Eye (tissue), 1 donor: ENCODE measurements at places on chromosomes 11 and 22.

DNA sequence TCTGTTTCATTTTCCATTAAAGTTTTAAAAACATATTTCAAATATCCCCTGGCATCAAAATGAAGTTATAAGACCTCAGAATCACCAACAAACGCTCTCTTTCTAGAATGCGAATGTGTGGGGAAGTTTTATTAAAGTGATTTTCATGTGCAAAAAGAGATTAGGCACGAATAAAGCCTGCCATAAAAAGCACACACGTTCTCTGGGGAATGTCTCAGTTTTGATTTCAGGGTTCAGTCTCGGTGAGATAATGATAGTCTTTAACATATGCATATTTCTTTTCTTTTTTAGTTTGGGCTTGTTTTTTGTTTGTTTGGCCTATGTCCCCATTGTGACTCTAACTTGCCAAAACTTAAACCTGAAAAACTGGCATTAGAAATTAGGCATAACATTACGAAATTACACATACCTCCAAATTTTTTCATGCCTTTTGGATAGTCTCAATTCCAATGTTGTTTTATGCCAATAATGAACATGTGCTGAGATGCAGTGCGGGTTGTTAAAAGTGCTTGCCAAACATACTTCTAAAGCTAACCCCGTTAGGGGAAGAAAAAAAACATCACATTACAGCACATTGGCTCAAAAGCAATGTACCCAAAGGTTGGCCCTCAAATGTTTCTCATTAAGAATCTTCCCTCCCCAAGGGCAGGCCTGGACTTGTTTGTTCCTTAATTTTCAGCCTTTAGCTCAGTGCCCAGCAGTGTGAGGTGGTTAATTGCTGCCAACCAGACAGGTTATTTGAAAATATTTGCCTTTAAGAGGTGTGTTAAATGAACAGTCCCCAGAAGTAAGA is 33.2 kb upstream of the FBLN1 start:
- DNase-seq: peak; percentile 52

DNA sequence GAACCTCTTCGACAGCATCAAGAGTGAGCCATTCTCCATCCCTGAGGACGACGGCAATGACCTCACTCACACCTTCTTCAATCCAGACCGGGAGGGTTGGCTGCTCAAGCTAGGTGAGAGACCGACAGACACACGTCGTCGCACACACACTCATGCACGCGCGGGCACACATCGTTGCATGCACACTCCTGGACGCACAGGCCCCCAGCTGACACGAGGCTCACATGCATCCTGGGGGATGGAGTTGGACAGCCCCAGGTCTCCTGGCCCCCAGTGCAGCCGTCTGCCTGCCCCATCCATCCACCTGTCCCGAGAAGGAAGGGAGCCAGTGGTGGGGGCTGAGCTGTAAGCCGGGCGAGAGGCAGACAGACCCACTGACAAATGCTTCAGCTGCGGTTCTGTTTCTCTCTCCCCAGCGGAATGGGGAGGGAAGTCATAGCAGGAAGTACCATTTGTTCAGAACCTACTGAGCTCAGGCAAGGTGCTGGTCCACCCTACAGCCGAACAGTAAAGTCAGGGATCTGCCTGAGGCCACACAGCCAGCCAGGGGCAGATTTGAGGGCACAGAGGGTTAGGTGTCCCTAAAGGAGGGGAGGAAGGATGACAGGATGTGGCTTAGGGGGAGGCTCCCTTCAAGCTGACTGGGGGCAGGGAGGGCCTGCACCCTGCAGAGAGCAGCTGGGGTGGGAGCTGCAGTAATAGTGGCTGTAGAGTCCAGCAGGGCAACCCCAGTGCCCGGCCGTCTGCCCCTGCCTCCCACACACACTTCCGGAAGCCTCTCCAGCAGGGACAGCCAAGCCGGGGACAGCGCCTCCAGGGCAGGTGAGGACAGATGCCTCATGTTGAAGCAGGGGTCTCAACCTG is 27.1 kb downstream of the CYTH4 start:
- no peak for DNase-seq

DNA sequence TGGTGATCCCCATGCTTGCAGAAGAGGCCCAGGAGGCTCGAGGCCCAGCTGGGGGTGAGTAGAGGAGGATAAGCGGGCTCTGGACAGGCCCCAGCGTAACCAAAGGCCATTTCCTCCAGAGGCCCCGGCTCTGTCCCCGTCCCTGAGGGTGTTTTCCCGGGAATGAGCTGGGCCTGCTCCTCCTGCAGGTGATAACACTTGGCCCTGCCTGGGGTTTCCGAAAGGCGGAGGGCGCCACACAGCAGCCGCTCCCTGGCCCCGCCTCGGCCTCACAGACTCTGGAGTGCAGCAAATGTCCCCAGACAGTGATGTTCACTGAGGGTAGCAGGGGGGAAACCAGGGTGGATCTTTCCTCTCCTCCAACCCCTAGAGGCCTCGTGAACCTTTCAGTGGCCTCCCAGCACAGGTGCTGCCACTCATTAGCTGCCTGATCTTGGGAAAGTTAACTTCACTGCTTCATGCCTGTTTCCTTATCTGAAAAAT is 10.5 kb upstream of the MGAT3 start:
- no peak for DNase-seq

DNA sequence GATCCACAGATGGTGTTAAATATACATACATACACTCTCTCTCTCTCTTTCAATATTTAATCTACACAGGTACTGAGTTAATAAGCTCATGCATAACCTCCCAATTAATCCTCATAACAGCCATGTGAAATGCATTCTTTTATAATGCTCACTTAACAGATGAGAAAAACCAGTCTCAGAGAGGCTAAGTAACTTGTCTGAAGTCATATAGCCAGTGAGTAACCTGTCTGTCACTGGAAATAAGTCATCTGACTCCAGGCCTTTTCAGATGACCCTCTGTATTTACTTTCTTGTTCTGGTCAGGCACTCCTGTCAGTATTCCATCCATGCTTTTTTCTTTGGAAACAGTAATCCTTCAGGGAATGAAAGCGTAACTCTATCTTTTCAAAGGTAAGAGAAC is 594.0 kb upstream of the TENM4 start:
- no peak for DNase-seq

- no peak for DNase-seq
Observed at GRCh38 chr22:47294576-47294975, 532.1 kb downstream of the TBC1D22A start.

- no peak for DNase-seq
Observed at GRCh38 chr11:35951680-35952079, 7.8 kb downstream of the LDLRAD3 start.

GRCh38 chr22:39276440-39277141 is 31.8 kb upstream of the PDGFB start:
- no peak for DNase-seq

- peak; percentile 30 for DNase-seq
Observed at GRCh38 chr11:66745356-66746235, 16.6 kb upstream of the SPTBN2 start.

DNA sequence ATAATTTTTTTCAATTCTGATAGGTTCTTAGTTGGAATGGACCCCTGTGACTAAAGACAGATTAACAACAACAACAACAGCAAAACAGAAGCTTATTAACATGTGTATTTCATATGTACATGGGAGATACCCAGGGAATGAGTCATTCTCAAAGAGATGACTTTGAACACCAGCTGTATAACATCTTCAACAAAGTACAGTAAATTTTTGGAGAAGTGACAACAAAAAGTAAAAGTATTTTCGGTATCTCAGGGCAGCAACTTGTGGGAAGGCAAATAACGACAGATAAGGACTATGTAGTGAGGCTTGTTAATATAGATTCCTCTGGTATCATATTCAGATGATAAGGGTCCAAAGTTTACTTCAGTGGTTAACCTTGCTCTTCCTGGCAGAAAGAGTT is 573.4 kb upstream of the RAG2 start:
- DNase-seq: no peak

GRCh38 chr11:20544603-20545237 is 54.7 kb upstream of the SLC6A5 start:
- DNase-seq: no peak

GRCh38 chr22:42791721-42792452 is 65.2 kb downstream of the ARFGAP3 start:
- DNase-seq: no peak

- no peak for DNase-seq
Observed at GRCh38 chr22:41474872-41475451, 6.0 kb downstream of the ACO2 start.

DNA sequence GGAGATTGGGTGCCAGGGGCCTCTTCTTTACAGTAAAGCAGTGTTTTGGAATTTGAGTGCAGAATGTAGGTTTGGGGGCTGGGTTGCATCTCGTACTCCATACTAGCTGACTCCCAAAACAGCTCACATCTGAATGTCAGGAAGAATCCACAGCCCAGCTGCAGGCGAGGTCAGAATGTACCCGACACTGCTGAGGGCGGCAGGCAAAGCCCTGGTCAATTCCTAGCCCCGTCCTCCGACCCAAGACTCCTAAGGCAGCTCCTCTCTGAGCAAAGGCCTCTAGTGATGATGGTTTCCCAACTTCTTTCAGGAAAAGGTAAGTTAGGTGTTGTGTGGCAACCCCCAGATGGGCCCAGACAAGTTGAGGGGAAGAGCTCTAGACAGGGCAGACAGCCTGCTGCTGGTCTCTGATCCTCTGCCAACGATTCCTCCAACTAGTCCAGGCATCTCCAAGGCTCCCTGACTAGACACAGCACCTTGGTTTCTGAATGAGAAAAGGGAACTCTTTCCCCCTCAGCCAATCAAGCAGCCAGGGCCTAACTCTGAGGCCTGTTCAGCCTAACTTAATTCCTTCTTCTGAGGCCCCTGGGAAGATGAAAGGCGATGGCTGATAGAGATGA is 8.6 kb downstream of the LARGE2 start:
- DNase-seq: no peak

GRCh38 chr22:36914390-36914752 is 943 bp downstream of the CSF2RB start:
- no peak for DNase-seq

DNA sequence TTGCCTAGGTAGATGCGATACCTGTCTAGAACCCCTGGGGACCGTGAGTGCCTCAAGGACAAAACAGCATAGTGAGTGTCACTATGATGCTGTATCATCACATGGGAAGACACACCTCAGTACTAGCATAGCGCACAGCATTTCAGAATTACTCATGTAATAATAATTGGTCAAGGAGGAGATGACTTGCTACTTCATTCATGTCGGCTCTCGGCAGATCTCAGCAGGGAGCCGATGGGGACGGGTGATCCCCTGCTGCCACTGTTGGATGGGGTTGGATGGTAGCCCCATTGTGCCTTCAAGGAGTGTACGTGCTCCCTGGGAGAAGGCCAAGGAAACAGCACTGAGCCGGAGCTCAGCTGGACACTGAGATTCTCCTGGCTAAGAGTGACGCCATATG is 186.9 kb downstream of the EFCAB6 start:
- no peak for DNase-seq

DNA sequence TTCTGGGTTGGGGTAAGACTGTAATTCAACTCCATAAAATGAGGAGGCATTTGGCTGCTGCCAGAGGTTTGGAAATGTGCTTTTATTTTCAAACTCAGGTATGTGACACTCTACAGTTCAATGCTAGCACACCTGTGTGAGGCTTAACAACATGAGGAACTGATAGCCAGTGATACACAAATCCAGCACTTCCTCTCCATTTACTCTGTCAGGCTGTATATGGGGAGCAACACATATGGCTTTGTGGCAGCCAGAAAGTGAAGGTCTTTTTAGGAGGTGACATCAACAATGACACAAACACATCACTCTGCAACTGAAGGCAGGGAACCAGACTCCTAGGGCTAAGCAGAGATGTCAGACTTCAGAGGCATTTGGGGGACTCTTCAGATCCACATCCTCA is 4.6 kb upstream of the LYVE1 start:
- no peak for DNase-seq

- DNase-seq: peak; percentile 54
Observed at GRCh38 chr11:128653801-128654231, 40.1 kb upstream of the FLI1 start.

DNA sequence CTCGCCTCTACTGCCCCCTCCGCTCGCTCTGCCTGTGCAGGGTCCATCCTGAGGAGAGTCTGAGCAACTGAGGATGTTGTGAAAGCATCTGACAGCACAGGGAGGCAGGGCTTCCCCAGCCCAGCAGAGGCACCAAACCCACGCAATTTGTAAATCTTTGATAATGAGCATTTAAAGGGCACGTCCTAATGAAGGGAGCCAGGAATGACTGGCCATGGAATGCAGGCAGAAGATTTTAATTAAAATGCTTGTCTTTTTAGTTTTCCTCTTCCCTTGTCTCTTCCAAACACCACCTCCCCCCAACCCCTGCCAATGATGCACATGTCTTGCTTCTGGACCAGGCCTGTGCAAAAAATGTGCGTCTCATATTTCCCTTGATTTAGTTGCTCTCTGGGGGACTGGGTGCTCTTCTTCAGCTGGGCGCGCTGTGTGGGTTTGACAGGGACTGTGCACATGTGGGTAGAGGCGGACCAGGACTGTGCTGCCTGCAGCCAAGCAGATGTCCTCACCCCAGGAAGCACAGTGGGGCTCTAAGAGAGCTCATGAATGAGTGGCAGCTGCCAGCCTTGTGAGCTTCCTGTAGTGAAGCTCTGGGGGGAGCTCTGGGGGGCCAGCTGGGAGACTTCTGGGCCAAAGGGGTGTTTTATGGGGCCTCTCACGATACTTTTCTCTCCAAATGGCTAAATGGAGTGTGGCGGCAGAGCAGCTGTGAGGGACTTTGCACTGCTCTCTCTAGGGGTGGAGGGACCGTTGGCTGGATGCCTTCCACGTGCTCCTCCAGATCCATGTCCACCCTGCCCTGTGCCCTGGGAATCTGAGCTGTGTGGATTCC is 273.5 kb downstream of the ST3GAL4 start:
- peak; percentile 78 for DNase-seq

- DNase-seq: no peak
Observed at GRCh38 chr11:17745023-17745772, 10.6 kb downstream of the KCNC1 start.

DNA sequence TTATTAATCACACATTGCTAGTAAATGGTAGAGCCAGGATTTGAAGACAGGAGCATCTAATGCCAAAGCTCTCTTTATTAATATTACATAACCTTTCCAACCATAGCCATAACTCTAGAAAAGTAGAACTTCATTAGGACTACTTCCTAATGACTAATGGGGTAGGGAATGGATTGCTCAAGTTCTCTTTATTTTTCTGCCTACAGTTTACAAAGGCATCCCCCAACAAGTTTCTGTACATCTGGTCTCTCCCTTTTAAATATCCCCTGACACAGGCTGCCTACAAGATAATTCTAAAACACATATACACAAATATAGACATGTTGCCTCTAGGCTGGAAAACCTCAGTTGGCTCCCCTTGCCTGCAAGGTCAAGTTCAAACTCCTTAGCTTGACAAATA is 534.9 kb downstream of the SOX6 start:
- no peak for DNase-seq

GRCh38 chr22:49353235-49353634 is 474.4 kb downstream of the BRD1 start:
- DNase-seq: no peak
